Stimulated activated CD4-positive, alpha-beta T cell treated with anti-CD3 and anti-CD28 coated beads, Interleukin-4, amount 100 ng/mL, for 1 hour (primary cell): ENCODE measurements at places on chromosomes 4 and X.

DNA sequence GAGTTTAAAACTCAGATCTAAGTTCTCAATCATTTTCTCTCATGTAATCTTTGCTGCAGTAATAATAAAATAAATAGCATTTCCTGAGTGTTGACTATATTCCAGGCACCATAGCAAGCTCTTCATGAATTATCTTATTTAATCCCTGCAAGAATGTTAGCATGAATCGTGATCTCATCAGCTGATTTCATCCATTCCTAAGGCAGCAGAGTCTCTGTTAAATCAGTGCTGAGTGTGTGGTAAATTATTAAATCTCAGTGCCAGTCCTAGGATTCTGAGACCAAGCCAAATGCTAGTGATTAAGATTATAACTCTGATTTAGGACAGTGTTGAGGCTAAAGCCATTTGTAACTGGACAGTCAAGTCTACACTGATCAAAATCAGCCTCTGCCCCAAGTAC is 240.3 kb upstream of the TAPT1 start:
- DNase-seq: no peak

DNA sequence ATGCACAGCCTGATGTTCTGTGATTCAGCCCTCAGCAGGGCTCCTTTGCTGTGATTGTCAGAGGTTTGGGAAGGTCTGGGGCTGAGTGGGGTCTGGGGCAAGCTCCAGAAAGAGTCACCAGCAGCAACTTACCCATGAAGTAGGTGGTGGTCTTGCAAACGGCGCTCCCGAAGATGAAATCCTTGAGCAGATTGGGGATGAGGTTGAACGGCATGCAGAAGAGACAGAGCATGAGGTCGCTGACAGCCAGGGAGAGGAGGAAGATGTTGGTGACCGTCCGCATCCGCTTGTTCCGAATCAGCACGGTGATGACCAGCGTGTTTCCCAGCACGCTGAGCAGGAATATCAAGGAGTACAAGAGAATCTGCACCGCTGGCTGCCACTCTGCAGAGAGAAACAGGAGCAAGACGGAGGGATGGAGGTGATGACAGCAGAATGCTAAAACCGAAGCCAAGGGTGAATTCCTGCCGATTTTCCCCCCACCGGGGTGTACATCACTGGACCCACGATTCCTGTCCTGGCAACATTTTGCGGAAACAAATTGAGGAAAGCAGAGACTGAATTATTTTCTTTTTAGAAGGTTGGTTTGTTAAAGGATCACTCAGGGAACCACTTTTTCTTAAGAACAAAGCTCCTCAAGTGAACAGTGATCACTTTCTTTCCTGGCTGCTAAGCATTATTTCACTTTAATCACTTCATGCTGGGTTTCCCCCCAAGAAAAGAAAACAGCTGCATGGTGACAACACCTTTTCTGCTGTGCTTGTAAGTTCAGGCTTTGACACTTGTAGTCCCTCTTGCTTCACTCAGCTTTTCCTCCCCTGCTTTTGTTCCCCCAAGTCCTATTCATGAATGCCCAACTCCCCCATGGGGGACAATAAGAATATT is 941 bp downstream of the CCKAR start:
- no peak for DNase-seq

GRCh38 chrX:119004920-119005524 is 30.6 kb downstream of the LONRF3 start:
- peak; percentile 48 for DNase-seq

- DNase-seq: no peak
Measured at GRCh38 chr4:18389115-18389514, 367.6 kb upstream of the LCORL start.

DNA sequence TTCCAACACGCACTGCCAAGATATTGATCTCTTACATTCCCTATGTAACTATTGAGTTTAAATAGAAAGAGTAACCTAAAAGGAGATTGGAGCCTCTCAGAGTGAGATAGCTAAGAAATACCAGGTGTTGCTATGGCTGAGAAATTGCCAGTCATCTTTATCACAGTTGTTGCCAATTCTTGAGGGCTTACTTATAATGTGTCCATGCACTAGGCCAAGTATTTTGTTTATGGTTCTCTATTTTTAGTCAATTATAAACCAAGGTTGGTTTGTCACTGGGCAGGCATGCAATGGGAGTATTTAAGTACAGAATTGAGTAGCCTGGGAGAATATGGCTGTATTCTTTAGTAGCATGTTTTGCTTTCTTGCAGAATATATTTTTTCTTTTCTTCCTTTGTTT is 201.6 kb downstream of the TEX13A start:
- DNase-seq: no peak

DNA sequence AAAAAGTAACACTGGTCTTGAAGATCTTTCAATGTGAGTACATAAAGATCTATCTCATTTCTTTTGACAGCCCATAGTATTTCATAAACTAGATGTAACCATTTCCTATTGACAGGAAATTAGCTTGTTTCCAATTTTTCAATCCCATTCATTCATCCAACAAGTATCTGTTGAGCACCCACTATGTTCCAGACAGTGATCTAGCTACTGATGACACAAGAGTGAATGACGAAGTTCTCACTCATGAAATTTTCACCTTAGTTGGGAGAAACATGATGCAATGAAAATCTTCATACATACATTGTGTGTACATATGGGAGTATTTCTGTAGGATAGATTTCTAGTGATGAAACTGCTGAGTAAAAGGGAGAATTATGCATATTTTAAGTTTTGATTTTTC is 1.7 kb downstream of the CD38 start:
- DNase-seq: no peak

GRCh38 chrX:44871931-44872820 is 812 bp upstream of the KDM6A start:
- DNase-seq: peak; percentile 22

- no peak for DNase-seq
Measured at GRCh38 chrX:101416691-101417090, 8.7 kb downstream of the HNRNPH2 start.

DNA sequence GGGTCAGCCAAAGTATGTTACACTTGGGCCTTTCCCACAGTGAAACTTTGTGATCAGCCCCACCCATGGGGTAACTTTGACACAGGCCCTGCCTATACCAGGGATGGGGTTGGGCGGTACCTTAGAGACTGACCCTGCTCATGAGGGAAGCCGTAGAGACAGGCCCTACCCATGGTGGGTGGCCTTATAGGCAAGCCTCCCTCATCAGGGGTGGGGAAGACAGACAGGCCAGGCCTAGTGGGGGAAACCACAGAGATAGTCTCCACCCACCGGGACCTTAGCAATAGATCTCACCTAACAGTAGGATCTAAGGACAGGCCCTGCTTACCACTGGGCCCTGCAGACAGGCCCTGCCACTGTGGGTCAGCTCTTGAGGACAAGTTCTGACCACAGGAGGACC is 6.8 kb downstream of the PLP2 start:
- no peak for DNase-seq

GRCh38 chr4:142318280-142318679 is 527.8 kb downstream of the INPP4B start:
- DNase-seq: no peak

DNA sequence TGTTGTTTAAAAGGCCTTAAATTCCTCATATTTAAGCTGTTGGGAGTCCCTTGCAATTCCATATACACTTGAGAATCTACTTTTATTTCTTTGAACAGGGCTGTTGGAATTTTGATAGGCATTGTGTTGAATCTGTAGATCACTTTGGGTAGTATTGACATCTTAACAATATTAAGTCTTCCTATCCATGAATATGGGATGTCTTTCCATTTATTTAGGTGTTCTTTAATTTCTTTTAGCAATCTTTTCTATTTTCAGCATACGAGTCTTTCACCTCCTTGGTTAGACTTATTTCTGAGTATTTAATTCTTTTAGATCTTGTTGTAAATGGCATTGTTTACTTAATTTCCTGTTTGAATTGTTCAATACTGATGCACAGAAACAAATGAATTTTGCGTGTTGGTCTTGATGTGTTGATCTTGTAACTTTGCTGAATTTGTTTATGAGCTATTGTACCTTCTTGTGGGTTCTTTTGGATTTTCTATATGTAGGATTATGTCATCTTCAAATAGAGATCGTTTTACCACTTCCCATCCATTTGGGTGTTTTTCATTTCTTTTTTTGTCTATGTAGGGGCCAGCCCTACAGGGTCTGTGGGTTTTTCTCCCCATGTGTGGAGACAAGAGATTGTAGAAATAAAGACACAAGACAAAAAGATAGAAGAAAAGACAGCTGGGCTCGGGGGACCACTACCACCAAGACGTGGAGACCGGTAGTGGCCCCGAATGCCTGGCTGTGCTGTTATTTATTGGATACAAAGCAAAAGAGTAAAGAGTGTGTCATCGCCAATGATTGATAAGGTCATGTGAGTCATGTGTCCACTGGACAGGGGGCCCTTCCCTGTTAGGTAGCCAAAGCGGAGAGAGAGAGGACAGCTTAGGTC is 18.2 kb upstream of the CTBP1 start:
- DNase-seq: no peak
